ENCODE measurements at places on chromosomes 5 and 9. TPM values are rescaled to one million over a fixed set of nuclear protein-coding genes. Genes with fewer than 3 reads are reported as not detected.

The HMGCS1 gene
- 57.8 TPM for total RNA-seq

The GABRA1 gene
- not detected for total RNA-seq

The UGT3A2 gene
- not detected for total RNA-seq

The PKD2L2 gene
- not detected for total RNA-seq

The SLC6A3 gene
- 1.5 TPM for total RNA-seq

The CEP72 gene
- 7.6 TPM for total RNA-seq
